ENCODE measurements at places on chromosomes 12 and 14. TPM values are rescaled to one million over a fixed set of nuclear protein-coding genes. Genes with fewer than 3 reads are reported as not detected.
A peak's percentile ranks its signal among the peaks of the same experiment; 100 is the strongest.

Gene B4GALNT3
- 9.1 TPM for polyA plus RNA-seq

DNA sequence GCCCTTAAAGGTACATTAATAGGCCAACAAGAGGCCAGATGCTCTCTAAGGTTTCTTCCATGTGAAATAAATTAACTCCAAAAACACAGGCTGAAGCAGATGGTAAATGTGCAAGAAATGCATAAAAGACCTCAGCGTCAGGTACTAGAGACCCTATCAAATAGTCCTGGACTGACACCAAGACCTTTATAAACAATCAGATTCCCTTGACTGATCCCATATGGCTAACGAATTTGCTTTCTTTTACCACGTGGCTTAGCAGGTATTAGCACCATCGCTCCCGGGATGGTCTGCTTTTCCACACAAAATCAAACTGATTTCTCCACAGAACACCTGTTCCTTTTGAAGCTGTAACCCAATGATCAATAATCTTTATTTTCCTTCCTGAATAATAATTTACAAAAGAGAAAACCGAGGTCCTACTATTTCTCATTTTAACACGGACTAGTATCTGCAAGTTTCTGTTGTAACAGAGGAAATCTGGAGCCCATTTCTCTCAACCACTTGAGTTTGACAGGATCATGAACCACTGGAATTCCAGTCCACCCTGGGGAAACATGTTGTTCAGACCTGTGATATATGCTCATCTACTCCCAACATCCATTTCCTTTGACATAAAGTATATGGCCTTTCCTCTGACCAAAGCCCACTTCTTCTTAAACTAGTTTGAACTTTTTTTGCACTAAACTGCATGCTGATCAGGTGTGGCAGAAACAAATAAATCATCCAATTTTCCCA lies 48.2 kb upstream of the DAAM1 start:
- DNase-seq: no peak

- DNase-seq: peak; percentile 85
These were observed 69.6 kb downstream of the MOK start for GRCh38 chr14:102235275-102235897.

DNA sequence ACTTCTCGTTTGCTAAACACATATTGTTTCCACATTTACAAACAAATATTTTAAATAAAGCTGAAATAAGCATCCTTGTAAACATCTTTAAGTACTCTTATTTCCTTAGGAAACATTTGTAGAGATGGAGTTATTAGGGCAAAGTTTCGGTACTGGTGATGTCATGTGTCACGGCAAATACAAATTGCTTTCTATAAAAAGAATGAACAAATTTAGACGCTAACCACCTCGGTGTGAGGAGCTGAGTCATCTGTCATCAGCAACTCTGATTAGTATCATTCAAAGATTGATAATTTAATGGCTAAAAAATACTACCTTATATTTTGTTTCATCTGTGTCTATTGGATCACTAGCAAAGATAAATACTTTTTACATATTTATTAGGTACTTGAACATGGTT lies 982.0 kb downstream of the VRK1 start:
- no peak for DNase-seq

Gene TSFM
- polyA plus RNA-seq: 26.2 TPM

Gene CD27
- 1.6 TPM for polyA plus RNA-seq

DNA sequence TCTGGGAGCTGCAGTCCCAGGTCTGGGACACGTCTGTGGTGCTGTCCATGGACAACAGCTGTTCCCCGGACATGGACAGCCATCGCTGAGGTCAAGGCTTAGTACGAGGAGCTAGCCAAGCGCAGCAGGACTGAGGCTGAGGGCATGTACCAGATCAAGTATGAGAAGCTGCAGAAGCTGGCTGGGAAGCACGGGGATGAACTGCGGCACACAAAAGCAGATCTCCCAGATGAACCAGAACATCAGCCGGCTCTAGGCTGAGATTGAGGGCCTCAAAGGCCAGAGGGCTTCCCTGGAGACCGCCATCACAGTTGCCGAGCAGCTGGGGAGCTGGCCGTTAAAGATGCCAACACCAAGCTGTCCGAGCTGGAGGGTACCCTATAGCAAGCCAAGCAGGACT lies 375.3 kb downstream of the SEC23A start:
- DNase-seq: peak; percentile 74

- no peak for DNase-seq
These were observed 22.8 kb downstream of the TMEM63C start for GRCh38 chr14:77204459-77204771.
